ENCODE measurements at places on chromosomes 12 and 14.
A peak's percentile ranks its signal among the peaks of the same experiment; 100 is the strongest.

DNA sequence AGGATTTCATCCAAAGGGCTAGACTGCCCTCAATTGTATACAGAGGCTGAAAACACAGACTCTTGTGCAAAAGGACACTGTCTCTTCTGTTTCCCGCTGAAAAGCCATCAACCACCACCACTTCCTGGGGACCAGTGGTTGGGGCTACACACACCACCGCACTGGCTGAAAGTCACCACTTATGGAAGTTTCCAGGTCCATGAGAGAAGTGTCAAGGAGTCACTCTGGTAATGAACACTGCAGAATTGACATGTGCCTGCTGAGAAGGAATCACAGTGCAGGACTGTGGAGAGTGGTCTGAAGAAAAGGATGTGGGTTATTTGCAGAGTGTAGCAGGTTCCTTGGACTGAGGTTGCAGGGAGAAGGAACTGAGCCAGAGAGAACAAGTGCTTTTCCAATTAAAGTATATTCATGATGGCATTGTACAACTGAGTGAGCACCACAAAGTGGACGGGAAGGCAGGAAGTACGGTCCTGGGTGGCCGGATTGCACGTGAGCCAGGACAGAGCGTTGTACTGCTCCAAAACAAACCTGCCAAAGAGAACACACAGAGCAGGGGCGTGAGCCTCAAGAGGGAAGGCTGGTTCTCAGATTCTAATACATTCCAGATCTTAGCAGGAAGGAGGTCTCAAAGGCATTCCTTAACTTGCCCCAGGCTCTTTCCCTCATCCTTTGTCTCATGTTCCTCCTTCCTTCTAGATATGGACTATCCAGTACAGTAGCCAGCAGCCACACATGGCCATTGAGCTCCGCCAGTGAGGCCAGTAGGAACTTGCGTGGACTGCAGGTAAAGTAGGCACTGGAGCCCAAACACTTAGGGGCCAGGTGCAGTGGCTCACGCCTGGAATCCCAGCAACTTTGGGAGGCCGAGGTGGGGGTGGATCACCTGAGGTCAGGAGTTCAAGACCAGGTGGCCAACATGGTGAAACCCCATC, 316.4 kb downstream of the MED13L start:
- no peak for DNase-seq

DNA sequence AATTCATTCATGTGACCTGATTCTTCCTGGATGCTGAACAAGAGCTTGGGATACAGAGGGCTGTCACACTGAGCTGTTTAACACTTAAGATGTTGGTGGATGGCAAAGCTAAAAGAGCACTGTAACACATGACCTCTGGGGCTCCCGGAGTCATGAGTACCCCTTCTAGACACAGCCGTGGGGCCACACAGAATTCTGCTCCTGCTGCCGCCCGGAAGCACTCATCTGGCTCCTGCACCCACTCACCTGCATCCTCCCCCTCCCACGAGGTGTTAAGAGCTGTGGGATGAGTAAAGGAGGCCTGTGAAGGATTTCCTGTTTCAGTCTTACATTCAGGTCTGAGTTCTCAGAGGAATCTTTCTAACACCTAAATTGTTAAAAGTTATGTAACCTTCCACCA, 78.0 kb upstream of the SSTR1 start:
- DNase-seq, result no peak

DNA sequence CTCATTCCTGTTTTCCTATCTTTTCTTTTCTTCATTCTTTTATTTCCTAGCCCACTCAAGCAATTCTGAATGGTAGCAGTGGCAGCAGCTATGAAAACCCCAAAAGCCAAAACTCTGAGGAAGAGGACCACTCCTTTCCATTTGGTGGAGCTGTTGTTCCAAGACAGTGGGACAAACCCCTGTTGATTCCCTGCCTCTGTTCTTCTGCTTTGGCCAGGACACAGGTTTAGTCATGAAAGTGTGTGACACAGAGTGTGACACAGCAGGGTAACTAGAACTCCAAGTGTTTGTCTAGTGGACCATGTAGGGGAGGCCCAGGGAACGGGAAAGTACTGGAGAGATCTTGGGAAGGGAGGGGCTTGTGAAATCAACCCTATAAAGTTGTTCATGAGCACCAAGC, 71.1 kb downstream of the PTCSC3 start:
- peak; percentile 5 for DNase-seq

DNA sequence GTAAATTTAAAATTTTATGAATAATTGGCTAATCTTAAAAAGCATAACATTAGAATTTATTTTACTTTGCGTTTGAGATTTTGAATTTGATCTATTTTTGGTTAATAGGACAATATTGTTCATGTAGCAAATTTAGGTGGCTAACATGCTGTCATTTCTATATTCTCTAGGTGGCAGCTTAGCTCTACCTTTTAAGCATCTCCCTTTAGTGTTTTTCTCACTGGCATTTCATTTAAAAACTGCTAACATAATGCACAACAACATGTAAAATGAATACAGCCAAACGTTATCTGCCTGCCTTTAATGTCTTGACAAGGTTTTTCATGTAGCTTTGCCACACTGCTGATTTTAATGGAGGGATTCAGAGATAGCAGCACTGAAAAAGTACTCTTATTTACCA, 272.4 kb upstream of the FBXO33 start:
- DNase-seq, result no peak
